AG04449 (cell line): ENCODE measurements at places on chromosomes 6 and 20.

GRCh38 chr6:73368675-73369074 is 1.0 kb downstream of the OOEP start:
- DNase-seq: no peak

DNA sequence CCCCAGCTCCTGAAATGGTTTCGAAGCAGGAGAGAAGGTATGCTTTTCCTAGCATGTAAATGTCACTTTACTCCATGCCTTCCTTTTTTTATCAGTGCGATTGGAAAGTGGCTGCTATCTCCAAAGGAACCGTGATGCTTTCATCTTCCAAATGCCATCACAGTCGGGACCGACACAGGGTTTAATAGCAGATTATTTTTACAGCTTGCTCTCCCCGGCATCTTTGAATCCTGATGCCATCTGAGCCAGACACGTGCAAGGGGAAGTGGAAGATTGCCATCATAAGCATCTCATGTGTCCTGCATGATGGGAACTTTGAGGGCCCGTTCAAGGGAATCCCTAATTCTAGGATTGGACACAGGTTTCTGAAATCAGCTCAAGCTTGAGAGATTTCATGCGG is 253.4 kb upstream of the KCNG1 start:
- DNase-seq: no peak

- no peak for DNase-seq
These were observed 58.4 kb downstream of the ADNP start for GRCh38 chr20:50872560-50873425.

GRCh38 chr20:17852323-17852722 is 116.3 kb downstream of the SNX5 start:
- no peak for DNase-seq

DNA sequence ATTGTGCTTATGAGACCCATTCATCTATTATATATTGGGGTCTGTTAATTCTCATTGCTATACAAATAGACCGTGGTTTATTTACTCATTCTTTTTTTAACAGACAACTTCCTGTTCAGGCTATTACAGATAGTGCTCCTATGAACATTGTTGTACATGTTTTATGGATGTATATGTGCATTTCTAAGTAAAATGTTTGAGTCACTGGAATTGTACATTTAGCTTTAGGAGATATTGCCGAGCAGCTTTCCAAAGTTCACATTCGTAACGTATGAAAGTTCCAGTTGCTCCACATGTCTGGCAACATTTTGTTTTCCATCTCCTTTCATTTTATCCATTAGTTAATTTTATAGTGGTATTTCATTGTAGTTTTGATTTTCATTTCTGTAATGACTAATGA is 19.1 kb downstream of the SLC17A2 start:
- no peak for DNase-seq

- no peak for DNase-seq
These were observed 24.8 kb upstream of the SLA2 start for GRCh38 chr20:36670665-36671357.

GRCh38 chr20:8095648-8096572 is 36.2 kb upstream of the PLCB1 start:
- DNase-seq: no peak

- DNase-seq: no peak
These were observed 140.7 kb downstream of the MAP3K7 start for GRCh38 chr6:90446164-90446563.

DNA sequence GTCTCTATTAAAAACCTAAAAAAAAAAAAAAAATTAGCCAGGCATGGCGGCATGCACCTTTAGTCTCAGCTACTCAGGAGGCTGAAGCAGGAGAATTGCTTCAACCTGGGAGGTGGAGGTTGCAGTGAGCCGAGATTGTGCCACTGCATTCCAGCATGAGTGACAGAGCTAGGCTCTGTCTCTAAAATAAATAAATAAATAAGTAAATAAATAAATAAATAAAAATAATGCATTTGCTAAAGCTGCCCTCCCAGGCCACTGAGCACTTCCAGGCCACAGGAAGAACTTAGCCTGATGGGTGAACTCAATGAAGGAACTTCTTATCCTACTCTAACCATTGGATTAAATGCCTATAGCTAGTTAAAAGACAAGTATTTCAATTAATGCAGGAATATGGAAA is 104.9 kb downstream of the SYNDIG1 start:
- no peak for DNase-seq

GRCh38 chr6:100466410-100467128 is 1.8 kb upstream of the SIM1 start:
- DNase-seq: no peak

GRCh38 chr6:118775381-118775780 is 118.6 kb upstream of the ASF1A start:
- no peak for DNase-seq

DNA sequence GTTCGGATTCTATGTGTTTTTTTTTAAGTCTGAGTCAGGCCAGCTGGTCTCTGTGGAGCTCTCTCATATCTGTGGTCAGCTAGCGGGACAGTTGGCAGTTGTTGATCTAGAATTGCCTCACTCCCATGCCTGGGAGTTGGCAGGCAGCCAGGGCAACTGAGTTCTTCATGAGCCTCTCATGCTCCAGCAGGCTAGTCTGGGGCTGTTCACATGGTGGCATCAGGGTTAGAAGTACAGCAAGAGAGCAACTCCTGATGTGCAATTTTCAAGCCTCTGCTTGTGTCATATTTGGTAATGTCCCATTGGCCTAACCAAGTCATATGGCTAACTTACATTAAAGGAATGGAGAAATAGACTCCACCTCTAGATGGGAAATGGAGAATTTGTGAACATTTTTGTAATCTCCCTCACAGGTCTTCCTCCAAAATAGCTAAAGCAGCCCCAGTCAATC is 6.7 kb upstream of the IFT52 start:
- DNase-seq: peak; percentile 94

DNA sequence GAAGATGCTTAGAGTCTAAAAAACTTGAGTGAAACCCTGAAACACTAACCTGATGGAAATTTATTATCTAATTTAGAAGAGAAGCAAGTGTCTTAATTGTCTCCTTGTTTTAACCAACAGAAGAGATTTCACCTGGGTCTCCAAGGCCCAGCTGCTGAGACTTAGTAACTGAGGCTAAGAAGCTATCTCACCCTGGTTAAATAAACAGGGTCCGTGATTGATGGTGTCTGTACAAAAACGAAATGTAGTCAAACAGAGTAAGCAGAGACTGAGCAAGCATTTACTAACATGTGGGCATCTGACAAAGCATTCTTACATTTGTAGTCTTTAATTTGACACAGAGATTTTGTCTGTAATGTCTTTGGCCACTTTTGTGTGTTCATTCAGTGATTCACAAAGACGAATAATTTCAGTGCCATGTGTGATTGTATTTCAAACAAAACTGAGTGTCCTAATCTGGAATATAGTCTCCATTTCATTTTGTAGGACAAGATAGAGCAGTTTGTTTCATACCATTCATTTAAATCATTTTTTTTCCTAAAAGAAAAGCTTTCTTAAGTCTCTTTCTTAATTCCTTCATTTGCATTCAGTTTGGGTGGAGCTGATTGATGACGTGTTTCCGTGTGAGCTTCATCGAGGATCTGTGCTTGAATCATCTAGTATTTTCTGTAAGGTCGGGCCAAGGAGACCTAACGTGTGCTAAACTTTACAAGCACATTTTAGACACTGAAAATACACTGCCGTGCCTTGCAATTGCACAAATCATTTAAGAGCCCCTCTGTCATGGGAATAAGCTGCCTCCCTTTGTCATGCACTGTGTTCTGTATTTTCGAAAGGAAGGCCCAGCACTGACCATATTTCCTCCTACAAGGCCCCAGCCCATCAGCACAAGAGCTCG is 170.6 kb upstream of the QKI start:
- DNase-seq: no peak

DNA sequence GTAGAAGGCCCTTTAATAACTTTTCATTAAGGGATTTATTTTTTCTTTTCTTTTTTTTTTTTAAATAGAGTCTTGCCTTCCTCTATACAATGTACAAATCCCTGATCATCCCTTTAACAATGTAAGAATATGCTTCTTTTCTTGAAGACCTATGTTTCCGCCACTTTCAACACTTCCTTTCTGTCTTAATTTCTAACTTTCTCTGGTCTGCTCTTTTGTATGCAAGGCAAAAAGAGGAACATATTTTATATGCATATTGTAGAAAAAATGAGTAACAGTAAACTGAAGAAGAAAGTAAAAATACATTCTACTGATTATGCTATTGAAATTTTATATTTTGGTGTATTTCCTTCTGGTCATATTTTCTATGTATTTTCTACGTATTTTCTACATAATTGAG is 484.7 kb downstream of the TFAP2B start:
- no peak for DNase-seq

GRCh38 chr20:48823476-48823875 is 4.3 kb downstream of the PREX1 start:
- no peak for DNase-seq

DNA sequence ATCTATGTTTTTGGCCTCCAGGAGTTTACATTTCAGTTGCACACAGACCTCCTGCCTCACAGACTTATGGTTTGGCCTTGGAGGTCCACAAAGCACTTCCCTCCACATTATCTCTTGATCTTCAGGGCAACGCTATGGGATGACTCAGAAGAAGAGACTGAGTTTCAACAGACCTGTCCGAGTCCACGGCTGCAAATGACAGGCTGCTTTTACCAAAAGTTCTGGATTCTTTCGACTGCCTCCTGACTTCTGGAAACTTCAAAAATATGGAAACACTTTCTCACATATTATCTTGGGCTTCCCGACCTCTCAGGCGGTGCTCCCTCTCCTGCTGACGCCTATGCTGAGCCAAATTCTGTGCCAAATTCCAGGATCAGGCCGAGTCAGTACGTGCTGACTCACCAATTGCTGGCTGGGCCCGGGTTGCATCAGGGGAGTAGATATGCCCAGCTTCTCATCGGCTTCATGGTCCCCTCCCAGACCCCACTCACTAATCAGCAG is 190.2 kb downstream of the BMP7 start:
- peak; percentile 28 for DNase-seq

DNA sequence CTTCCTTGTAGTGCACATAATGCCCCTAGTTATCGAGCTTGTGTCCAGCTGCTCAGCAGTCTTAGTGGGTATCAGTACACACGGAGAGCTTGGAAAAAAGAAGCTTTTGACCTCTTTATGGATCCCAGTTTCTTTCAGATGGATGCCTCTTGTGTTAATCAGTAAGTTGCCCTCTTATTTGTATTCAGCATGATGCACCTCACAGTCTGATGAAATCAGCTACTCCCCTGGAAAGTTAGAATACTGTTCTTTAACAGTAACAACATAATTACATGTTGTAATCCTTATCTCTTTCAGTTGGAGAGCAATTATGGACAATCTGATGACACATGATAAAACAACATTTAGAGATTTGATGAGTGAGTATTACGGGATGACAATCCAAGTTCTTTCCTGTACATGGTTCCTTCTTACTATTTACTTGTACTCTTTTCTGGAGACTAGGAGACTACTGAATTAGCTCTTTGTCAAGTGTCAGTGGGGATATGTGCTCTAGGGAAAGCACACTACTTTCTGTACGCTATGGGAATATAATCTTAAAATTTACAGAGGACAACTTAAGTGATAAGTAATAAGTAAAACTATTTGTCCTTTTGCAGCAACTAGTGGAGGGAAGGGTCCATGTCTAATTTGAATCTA is 39.1 kb downstream of the PGM3 start:
- DNase-seq: no peak

GRCh38 chr20:37681384-37682112 is 12.3 kb upstream of the CTNNBL1 start:
- no peak for DNase-seq

- DNase-seq: no peak
These were observed 48.8 kb upstream of the SYNCRIP start for GRCh38 chr6:85691478-85691877.

DNA sequence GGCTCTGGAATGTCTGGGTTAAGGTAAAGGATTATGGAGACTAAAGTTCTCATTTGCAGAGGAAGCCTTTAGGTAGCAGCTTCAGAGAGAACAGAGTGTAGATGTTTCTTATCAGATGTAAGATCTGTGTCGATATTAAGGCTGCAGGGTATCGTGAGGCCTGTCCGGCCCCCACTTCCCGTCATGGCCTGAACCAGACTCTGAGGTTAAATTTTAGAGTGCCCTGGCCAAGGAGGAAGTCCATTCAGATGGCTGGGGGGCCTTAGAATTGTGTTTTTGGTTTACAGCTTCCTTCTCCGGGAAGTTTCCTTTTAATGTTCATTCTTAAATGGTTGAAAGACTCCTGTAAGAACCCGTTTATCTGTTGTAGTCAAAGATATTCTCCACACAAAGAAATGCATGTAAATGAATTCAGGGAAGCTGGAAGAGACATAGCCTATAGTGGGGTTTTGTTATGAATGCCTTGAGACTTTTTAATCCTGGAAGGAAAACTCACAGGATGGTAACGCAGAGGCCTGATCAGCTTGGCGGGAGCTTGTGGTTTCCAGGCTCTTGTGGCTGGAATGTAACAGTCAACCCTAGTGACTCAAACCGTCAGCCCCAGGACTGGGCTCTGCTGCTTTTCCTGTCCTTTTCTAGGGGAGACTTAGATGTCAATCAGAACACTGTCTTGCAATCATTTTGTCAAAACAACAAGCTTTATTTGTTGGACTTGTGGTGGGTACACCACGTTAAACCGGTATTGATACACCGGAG is 34.7 kb downstream of the KIF25 start:
- peak; percentile 51 for DNase-seq

DNA sequence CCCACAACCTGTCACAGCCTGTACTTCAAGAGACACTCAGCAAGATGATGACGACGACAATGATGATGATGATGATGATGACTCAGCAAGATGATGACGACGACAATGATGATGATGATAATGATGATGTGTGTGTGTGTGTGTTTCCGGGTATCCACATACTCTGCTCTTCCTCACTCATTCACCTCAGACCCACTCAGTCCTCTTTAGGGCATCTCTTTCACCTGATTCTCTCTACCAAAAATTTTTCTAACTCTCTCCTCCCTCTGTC is 1.2 kb upstream of the EIF6 start:
- DNase-seq: no peak

DNA sequence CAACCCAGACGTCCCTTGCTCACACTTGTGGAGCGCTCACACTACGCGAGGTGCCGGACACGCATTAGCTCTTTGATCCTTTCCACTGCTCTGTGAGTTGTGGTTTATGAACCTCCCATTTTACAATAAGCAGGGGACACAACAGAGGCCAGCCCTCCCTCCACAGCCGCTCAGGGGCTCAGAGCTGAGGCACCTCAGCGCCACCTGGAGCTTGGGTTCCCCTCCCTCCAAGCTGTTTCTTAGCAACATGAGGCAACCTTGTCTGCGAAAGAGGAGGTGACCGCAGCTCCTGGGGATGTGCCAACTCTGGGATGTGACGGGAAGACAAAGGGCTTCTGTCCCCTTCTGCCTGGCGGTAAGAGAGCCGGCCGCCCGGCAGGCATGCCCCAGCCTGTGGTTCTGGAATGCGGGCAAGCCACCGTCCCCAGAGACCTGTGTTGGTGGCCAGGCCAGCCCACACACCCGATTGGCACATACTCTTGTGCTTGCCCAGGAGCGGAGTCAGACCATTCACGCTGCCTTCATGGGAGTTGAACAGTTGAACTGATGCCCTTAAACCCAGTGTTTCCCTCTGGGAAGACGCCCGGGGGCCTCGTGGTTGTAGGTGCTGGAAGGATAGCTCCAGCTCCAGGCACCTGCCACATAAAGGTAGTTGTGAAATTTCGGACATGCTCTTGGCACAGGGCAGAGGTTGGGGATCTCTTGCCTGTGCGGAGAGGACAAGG is 44.5 kb downstream of the RBM38 start:
- DNase-seq: no peak
